ENCODE measurements at places on chromosomes 3 and 15.

GRCh38 chr3:95926904-95927501, 887.4 kb upstream of the EPHA6 start:
- no peak for DNase-seq

DNA sequence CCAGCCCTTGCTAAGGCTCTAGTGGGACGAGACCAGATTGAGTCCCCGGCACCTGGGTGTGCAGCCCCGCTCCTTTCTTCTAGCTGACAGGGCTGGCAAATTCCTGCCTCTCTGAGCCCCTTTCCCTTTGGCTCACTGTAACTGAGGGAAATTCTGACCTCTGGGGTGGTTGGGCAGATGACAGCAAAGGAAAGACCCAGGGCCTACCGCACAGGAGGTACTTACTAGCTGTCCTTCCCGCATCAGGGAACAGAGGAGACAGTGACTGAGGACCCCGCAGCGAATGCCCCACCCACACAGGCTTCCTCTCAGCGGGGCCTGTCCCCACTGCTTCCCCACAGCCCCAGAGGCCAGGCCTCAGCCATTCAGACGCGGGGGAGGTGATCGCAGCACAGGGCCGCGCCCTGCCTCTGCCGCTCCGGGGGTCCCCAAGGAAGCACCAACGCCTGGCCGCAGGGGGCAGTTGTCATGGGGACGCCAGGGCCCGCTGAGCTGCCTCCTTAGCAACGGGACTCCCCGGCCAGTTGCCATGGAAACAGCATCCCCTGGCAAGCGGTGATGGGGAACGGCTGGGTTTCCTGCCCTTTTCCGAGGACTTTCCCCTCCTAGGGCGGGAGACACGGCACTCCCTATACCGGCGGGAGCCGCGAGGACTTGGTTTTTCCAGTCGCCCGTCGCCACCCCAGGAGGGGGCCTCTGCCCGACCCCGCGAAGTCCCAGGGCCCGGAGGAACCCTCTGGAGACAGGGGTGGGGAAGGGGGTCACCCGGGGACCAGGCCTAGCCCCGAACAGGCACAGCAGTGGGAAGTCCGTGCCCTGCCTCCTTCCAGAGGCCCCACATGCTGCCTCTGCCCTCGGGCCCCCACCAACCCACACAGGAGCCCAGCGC, 50.1 kb downstream of the HCN4 start:
- DNase-seq, result no peak

GRCh38 chr3:1971780-1972179, 126.9 kb upstream of the CNTN4 start:
- DNase-seq, result no peak

GRCh38 chr3:100537646-100538338, 45.4 kb downstream of the TMEM45A start:
- no peak for DNase-seq

DNA sequence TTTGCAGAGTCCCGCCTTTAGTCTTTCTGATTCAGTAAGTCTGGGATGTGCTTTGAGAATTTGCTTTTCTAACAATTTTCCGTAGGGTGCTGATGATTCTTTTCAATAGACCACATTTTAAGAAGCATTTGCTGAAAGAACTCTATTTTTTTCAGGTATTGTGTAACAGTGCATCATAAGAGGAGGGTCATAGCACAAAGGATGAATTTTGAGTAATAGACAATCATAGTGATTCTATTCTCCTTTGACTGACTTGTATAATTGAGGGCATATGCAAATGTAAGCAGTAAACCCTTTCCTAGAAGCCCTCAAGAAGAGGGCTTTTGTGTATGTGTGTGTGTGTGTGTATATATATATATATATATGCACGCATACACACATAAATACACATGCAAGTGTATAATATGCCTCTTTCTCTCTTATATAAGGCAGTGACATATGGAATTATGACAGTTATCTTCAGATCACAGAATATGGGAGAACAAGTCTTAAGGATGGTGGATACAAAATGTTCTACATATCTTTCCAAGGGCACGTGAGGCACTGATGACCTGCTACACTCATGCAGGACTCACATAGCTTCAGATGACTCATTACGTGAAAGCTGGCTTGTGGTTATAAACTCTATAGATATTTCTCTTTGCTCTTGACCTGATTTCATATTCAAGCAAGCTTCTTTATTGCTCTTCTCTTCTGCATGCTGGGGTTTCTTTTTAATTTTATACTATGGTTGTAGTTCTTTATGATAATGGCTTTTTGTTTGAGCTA, 6.5 kb upstream of the PLSCR1 start:
- DNase-seq, result no peak

DNA sequence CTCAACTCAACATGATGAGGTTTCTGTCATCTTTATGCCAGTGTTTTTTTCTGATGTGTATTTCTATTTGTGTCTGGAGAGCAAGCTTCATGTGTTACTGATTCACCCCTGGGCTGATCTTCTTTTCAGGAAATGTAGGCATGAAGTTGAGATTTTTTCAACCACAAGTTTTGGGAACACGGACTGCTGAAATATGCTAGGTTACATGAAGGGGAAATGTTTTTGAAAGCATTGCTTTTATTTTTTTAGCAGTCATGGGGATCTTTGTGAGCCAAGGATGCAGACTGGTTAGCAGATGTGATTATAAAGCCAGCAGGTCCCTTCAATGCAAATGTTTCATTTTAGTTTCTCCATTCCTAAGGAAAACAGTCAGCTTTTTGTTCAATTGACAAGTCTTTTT, 219.3 kb upstream of the COL8A1 start:
- DNase-seq, result no peak

DNA sequence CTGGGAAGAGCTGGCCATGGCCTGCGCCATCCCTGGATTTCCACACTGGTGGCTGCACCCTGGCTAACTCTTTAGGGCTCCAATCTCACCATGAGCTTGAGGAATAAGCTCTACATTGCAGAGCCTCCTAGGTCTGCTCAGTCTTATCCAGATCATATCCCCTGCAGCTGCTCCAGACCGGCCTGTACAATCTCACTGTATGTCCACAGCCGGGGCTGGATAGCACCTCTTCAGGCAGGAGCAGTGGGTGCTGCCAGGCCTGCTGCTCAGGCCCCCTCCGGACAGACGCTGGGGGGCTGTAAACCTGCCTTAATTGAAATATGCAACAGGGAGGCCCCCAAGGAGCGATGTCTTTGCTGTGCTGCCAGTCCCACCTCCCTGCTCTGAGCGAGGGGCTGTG, 15.6 kb downstream of the INSYN1 start:
- no peak for DNase-seq

DNA sequence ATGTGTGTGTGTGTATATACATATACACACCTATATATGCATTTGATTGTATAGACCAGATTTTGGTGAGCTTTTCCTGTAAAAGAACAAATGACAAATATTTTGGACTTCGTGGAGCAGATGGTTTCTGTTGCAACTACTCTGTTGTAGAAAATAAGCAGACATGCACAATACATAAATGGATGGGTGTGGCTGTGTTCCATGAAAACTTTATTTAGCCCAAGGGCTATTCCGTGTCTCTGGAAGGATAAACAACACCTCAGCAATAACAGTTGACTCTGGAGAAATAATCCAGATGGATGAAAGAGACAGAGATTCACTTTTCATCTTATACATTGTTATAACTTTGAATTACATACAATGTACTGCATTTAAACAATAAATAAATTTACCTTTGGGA, 441.4 kb downstream of the CNTN3 start:
- no peak for DNase-seq

DNA sequence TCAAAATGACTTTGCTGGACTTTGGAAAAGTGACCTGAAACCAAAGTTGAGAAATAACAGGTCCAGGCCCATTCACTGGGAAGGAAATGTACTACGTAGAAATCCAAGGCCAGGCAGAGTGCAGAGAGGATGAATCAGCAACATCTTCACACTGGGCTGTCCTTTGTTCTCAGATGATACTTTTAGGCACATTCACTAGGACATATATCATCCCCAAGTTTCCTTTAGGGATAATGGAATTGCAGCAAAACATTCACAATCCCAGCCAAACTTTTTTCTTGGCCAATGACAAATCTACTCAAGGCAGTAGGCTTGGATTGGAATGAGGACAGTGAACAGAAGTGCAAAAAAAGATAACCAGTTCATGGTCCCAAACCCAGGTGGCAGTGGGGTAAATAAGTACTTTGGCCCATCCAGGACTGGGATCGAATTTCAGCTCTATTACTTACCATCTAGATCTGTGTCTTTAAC, 75.1 kb downstream of the CLDN11 start:
- DNase-seq, result no peak

DNA sequence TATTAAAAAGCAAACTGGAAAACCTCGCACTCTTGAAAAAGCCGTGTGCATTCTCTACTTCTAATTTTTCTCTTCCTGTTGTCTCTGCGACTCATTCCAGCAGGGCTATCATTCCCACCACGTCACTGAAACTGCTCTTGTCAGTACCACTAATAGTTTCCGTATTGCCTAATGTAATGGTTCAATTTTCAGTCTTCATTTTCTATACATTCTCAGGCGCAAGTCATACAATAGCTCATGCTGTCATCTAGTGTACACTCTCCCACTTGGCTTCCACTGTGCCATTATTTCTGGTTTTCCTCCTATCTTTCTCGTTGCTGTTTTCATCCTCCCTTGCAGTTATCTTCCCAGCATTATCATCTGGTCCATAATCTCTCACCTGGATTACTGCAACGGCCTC, 160.2 kb downstream of the SPATA16 start:
- no peak for DNase-seq

- no peak for DNase-seq
Observed at GRCh38 chr3:17882981-17883380, 140.6 kb upstream of the TBC1D5 start.

- DNase-seq, result no peak
Observed at GRCh38 chr3:105352976-105353375, 13.7 kb upstream of the ALCAM start.

DNA sequence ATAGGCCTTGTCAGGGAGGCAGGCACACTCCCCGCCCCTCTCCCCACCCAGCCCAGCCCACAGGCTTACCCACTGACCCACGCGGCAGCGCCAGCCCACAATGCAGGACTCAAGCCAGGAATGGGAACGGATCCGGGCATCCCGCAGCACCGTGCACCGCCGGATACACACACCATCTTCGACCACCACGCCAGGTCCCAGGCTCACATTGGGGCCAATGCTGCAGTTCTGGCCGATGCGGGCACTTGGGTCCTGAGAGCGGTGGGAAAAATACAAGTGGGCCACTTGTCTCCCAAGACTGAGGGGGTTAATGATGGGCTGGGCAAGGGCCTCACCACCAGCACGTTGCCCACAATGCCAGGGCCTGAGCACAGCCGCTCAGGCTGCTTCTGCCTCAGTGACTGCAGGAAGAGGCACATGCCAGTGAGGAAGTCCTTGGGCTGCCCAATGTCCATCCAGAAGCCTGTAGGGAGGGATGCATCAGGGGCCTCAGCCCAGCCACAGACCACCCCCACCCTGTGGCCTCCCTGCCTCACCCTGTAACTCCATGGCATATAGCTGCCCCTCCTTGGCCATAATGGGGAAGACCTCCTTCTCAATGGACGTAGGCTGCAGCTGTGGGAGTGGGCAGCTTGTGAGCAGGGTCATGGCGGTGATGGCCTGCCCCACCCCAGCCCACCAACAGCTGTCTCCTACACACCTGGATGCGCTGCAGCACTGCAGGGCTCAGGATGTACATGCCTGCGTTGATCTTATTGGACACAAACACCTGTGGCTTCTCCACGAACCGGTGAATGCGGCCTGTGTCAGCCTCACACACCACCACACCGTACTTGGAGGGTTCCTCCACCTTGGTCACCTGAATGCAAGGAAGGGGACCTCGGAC, 1.6 kb downstream of the GMPPB start:
- no peak for DNase-seq

Data from NCI-H187 (cell line).